ENCODE measurements at places on chromosomes 1 and 21.
A peak's percentile ranks its signal among the peaks of the same experiment; 100 is the strongest.

DNA sequence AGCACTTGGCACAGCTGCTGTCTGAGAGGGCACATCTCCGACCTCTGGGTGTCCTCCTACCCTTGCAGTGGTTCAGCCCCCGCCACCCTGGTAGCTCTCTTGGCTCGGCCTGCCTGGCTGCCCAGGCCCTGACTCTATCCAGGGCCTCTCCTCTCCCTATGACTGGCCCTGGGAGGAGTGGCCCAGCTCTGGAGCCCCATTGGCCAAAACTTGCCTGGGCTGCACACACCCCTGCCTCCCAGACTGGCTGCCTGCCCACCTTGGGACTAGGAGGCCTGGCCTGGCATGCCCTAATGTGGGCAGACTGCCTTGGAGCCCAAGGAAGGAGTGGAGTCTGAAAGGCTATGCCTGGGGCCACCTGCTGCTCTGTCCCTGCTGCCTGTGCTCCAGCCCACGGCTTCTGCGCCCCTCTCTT lies 33.6 kb downstream of the ACOT11 start:
- peak; percentile 58 for DNase-seq

DNA sequence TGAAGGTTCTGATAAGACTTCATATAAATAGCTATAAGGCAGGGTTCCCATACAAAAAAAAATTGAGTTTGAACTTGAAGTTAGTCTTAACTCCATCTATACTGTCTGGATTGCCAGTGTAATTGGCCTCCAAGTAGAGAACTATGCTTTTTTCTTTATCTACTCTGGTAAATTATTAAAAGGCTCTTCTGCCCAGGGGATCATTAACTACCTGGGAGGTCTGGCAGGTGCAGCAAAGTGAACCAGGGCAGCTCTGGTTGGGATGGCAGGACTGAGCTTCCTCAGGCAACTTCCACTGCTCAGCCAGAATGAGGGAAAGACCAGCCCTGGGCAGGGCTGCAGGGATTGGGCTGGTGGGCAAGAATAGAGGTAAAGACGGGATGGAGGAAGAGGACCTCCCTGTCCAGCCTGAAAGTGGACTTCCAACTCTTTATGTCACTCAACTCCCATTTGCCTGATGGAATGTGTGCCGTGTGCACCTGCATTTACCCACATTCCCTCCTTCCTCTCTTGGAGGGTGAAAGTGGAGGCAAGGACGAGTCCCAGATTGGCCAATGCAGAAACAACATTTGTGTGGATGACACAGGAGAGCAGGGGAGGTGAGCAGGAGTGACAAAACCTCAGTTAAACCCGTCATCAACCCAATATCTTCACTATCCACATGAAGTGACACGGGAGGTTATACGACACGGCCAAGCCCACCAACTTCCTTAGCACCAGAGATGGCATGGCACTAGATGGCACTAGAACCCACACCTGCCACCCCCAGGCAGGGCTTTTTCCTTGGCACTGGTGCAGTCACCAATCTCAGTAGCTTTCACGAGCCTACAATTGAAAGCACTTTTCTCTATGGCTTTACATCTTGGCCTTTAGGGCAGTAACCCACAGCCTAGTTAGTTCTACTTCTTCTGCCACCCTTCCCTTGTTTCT lies 25.2 kb downstream of the CCN1 start:
- DNase-seq: no peak

GRCh38 chr1:26827106-26827604 lies 667 bp downstream of the ZDHHC18 start:
- DNase-seq: no peak

- peak; percentile 80 for DNase-seq
Observed at GRCh38 chr1:109161858-109162606, 48.1 kb downstream of the ELAPOR1 start.

DNA sequence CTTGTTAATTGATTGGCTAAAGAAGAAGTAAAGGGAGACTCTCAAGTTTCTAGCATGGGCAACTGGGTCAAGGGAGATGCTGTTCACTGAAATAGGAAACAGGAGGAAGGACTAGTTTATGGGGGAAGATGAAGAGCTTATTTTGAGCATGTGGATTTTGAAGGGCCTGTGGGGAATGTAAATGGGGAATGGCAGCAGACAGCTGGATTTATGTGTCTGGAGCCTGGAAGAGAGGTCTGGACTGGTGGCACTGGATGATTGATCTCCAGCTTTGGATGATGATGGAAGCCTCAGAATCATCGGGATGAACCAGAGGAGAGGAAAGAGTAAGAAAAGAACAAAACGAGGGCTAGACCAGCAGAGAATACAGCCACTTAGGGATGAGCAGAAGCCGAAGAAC lies 54.9 kb upstream of the ENAH start:
- DNase-seq: no peak
